Epithelial cell of esophagus (primary cell): ENCODE measurements at places on chromosomes 5 and 9.

DNA sequence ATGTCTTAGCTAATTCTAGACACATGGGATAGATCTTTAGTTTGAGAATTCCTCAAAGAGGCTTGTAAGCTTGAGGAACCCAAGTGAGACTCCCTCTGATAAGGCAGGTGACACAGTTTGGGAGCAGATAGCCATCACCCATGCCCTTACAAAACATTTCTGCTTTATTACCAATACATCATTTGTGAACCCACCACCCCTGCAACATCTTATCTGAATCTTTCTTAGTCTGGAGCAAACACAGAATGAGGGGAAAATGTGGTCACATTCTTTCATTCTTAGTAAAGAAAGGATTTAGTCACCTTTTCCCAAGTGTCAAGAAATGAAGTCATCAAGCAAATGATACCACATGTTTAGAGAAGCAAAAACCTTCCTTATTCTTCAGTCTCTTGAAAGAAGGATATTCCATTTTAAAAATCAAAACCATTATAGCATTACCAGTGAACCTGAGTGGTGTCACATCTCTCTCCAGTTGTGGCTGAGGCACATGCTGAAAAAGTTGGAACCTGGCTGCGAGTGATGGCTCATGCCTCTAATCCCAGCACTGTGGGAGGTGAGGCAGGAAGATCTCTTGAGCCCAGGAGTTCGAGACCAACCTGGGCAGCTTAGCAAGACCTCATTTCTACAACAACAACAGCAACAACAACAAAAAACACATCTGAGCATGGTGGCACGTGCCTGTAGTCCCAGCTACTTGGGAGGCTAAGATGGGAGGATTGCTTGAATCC is 65.9 kb downstream of the PRKACG start:
- DNase-seq: no peak

GRCh38 chr5:57537811-57538210 is 55.2 kb upstream of the ACTBL2 start:
- peak; percentile 1 for DNase-seq

DNA sequence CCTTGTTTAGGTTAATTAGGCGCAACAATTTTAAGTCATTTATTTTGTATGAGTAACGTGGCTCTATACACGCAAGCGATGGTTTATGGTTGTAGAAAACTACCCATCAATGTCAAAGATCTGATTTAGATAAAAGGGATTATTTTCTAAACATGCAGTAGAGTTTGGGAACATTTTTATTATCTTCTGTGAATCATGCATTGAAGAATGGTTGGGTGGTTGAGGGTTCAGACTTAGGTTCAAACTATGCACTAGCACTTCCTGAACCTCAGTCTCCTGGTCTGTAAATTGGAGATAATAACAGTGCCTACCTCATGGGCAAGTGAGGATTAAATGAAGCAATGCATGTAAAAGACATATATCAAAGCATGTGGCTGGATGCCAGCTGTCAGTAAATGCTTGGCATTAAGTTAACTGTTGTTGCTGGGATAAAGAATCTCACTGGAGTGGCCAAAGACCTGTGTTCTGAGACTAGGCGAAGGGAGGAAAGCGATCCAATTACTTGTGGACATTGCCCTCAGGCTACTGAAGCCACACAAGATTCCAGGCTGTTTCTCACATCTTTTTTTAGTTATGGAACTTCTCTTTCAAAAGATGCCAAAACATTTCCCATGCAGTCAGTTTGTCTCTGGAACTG is 1.1 kb upstream of the OTULINL start:
- no peak for DNase-seq

DNA sequence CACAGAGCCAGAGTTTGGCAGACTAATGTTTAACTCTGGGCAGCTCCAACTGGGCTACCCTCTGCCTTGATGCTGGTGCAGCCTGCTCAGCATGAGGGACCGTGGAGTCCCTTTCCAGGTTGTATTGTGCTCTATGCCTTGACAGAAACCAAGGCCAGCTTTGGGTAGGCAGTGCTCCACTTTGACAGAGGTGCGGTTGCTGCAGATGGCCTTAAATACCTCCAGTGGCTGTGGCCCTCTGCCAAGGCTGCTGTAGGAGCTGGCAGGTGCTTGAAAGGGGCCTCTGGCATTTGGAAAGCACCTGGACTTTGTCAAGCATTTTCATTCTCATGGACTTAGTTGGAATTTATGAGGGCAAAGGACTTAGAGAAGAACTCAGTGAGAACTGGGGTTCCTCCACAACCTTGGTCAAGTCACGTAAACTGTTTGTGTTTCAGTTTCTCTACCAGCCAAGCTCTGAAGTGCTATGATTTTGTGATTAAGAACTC is 249.7 kb upstream of the ZNF462 start:
- DNase-seq: no peak

- DNase-seq: peak; percentile 91
Measured at GRCh38 chr9:135926402-135927194, 19.3 kb upstream of the CAMSAP1 start.

DNA sequence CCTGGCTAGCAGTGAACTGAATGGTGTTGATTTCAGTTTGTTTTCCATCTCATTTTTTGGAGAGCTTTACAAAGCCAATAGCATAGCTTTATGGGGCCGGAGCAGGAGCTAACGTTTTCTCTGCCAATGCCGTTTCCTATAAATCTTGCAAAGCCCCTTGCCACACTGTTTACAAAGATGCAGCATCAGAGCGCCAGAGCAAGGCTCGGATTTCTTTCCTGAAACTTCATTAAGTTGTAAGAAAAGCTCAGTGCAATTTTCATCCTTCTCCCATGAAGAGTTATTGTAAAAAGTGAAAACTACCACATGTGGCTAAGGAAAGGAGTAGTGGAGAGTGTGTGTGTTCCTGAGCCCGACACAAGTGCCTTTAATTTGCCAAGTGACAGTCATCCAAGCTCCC is 178.2 kb upstream of the GDNF start:
- no peak for DNase-seq

GRCh38 chr9:89218040-89218928 is 39.7 kb upstream of the SHC3 start:
- DNase-seq: no peak

DNA sequence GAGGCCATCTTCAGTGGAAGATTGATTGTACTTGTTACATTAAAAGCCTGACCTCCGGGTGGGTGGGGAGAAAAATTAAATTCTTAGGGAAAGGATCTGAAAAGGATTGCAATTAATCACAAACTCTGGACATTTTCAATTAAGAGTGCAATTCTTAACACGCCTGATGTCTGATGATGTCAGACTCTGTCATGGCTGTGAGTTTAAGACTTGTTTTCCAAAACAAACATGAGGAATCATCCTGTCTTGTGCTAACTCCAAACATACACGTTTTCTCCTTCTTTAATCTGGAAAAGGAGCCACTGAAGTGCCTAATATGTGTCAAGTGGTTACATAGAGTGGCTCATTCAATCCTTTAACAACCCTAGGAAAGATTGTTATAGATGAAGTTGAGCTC is 60.4 kb upstream of the SMIM23 start:
- peak; percentile 60 for DNase-seq

- peak; percentile 5 for DNase-seq
Measured at GRCh38 chr5:29037716-29038115, 1999.3 kb upstream of the CDH9 start.

DNA sequence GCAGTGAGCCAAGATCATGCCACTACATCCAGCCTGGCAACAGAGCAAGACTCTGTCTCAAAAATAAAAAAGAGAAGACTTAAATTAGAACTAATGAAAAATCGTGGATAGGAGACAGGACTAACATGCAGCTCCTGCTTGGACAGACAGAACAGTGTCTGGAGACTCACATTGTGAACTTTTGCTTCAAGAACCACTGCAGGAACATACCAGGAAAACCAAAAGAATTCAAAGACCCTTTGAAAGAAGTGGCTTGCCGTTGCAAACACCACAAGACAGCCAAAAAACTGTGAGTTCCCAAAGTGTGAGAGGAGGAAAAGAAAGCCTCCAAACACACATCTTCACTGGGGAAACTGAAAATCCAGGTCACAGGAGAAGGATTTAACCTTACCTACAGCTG is 48.8 kb upstream of the SNAPC3 start:
- DNase-seq: no peak

DNA sequence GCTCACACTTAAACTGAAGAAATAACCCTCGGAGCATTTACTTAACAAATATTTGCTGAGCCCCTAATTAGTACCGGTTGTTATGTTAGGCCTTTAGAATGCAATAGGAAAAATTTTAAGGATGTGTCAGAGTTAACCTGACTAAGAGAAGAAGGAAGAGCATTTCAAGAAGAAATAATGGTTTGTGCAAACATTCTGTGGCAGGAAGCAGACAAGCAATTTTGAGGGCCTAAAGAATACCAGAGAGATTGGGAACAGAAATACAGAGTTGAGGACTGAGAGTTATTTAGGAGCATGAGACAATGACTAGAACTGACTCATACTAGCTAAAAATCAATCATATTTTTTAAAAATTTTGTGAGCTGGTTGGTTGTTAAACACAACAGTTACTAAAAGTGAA is 218.8 kb downstream of the PRR16 start:
- DNase-seq: no peak

DNA sequence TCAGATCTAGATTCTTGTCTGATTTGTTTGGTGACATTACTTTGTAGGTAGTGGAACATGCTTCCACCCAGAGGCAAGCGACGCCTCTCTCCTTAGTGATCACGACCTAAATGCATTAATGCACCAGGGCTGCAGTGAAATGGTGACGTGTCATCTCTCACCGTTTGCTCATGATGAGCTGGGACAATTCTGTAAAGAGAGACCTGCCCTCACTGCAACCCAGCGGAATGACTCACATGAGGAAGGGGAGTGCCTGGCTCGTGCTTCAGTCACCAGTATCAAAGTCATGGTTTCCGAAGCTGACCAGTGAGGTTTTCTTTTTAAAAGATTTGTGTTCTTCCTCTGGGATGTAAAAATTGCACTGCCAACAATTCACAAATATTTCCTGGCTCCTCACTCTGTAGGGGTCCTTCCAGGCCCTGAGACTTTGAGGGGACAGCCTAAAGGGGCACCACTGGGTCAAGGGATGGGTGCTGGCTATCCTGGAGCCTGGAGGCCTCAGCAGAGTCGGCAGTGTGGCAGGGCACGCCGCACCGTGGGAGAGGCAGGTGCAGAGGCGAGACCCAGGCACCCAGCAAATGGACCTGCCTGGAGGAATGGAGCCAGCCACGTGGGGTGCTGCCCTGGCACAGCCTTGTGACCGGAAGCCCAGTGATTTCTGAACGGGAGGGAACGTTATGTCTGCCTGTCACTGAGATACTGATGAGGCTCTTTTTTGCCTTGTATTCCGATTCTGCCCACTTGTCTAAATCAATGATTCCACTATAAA is 17.3 kb downstream of the QSOX2 start:
- DNase-seq: peak; percentile 96

DNA sequence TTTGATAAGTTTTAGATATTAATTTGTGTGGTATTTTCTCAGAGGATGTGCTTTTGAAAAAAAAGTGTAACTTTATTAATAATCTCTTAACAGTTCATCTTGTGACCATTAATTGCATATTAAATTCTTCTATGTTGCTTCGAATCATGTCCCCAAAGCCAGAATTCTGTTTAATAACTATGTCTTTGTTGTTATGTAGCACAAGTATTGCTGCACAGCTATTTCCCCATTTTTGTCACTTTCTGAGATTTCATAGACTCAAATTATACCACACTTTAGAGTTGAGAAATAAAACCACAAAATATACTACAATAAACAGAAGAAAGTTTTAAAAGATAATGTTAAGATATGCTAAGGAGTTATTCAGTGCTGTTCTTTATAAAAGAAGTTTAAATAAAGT is 2.8 kb downstream of the MEF2C start:
- DNase-seq: no peak

DNA sequence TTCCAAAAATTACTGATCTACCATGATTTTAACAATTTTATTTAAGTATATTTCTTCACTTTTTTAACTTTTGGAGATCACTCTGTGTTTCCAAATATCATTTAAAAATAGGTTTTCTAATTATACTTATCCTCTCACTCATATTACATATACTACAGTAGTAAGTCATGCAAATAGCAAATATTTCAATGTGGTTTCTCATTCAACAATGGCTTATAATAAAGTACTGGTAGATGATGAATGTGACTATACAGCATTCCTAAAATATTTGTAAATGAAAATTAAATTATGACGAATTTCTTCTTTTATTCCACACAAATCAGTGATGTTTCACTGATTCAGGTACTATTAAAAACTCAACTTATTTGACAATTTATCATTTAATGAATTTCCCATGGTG is 176.3 kb upstream of the MEF2C start:
- no peak for DNase-seq
